T-helper 2 cell treated with Interferon-gamma antibody and Interleukin-4, amounts not matched to agents 5 μg/mL and 100 μg/mL, for 36 hours (primary cell): ENCODE measurements at places on chromosomes 5 and 9.

- no peak for DNase-seq
These were observed 509 bp downstream of the LVRN start for GRCh38 chr5:115962565-115963402.

- no peak for DNase-seq
These were observed 16.7 kb upstream of the TERT start for GRCh38 chr5:1311439-1312055.

- DNase-seq, result peak; percentile 66
These were observed at the start of gene TRIM14 for GRCh38 chr9:98118640-98119601. TRIM14 (minus strand) TSS chr9:98119222; CDS start chr9:98119188, 34 bp downstream.

GRCh38 chr5:158514986-158515359 lies 584.7 kb downstream of the EBF1 start:
- DNase-seq, result no peak

GRCh38 chr9:115063058-115063845 lies 54.7 kb downstream of the TNC start:
- no peak for DNase-seq

DNA sequence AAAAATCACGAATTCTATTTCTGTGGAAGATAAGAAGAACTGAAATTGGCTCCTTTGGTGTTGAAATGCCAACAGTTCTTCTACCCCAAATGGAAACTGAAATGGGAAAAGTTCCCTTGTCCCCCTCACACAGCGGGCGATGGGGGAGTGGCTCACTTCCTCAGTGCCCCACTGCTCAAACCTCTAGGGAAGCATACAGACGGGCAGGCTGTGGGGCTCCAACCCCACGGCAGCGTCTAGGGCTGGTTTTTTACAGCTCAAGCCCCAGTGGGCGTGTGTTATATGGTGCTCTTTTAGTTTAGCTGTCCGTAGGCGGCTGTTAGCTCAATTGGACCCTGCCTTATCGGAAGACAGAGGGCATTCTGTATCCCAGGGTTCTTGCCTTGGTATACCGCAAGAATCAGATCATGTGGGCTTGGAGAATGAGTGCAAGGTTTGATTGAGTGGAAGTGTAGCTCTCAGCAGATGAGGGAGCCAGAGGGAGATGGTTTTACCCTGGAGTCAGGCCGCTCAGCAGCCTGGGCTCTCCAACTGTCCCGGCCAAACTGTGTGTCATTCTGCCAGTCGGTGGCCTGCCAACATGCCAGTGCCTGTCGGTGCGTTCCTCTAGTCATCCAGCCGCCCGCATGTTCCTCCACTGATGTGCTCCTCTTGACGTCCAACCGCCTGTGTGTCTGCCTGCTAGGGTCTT lies 166.3 kb upstream of the ZNF608 start:
- no peak for DNase-seq

GRCh38 chr9:113636693-113637092 lies 173.2 kb downstream of the RGS3 start:
- no peak for DNase-seq

GRCh38 chr9:127778280-127779135 lies at the start of gene SH2D3C:
SH2D3C (minus strand) TSS chr9:127778666; CDS start chr9:127778627, 39 bp downstream.
- DNase-seq, result no peak

- no peak for DNase-seq
These were observed 268.2 kb downstream of the TMEM167A start for GRCh38 chr5:82808960-82809359.

DNA sequence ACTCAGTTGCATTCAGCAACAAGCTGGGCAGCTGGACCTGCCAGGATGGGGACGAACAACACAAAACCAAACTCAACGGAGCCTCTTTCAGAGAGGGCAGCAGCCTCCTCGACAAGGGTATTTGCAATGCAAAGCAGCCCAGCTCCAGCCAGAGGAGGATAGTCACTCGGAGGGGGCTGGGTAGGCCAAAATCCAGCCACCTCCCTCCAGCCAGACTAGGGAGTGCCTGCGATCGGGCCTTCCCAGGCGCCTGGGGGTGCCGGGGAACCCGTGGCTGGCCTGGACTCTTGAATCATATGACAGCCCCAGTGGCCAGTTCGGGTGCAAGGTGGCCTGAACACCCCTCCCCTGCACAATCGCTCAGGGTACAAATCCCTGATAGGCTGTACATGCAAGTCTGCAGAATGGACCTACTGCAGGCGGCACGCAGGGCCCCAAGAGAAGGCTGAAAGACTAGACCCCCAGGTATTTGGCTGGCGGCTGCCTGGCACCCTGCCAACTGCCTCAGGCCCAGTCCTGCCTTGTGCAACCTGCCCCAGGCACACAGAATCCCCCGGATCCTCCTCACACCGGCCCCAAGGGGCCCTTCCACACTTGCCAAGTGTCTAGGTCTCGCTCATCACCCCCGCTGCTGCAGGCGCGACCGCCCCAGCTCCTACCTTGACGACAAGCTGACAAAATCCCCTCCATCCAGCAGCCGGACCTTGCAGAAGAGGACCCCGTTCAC lies 1.3 kb downstream of the EEIG1 start:
- no peak for DNase-seq

DNA sequence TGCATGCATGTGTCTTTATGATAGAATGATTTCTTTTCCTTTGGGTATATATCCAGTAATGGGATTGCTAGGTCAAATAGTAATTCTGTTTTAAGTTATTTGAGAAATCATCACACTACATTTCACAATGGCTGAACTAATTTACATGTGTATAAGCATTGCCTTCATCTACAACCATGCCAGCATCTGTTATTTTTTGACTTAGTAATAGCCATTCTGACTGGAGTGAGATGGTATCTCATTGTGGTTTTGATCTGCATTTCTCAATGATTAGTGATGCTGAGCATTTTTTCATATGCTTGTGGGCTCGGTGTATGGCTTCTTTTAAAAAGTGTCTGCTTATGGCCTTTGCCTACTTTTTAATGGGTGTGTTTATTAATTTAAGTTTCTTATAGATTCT lies 102.3 kb upstream of the CCDC112 start:
- DNase-seq, result no peak

DNA sequence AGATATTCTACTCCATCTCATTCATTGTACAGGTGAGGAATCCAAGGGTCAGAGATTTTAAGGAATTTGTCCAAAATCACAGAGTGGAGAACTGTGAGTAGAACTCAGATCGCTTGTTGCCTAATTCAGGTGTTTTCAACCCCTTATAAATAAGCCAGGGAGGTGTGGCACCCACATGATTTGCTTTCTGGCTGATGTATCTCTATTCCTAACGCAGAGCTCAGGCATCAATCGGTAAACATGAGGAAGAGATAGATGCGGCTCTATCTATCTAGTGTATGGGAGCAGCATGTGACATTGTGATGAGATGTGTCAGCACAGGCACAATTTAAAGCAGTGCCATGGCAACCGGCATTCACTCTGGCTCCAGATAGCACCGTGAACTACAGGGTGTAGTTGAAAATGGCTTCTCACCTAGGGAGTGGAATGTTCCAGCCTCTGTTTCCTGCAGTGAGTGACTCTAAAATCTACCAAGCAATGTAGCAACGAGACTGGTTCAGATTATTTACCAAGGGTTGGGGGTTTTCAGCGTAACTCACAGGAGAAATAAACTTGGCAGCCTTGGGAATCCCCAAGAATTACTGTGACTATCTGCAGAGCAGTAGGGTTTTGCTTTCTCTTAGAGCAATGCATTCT lies 53.4 kb upstream of the SUB1 start:
- peak; percentile 57 for DNase-seq

GRCh38 chr9:101832486-101832885 lies 94.0 kb upstream of the GRIN3A start:
- DNase-seq, result no peak

- DNase-seq, result no peak
These were observed 1.5 kb upstream of the RNF145 start for GRCh38 chr5:159210846-159211245.

DNA sequence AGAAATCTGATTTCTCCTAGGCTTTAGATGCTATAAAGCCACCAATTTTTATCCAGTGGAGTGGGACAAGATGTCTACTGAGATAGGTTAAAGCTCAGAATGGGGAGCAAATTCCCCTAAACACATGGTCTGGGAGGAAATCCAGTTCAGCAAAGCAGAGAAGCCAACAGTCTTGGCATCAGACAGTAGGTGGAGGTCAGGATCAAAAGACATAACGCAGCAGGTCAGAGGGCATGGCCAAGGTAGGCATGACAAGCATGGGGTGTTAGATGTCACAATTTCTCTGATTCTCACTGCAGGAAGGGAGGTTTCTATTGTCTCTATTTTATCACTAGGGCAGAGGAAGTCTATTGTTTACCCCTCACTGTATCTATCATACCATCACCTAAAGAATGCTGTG lies 288.2 kb downstream of the ACTL7B start:
- DNase-seq, result no peak

DNA sequence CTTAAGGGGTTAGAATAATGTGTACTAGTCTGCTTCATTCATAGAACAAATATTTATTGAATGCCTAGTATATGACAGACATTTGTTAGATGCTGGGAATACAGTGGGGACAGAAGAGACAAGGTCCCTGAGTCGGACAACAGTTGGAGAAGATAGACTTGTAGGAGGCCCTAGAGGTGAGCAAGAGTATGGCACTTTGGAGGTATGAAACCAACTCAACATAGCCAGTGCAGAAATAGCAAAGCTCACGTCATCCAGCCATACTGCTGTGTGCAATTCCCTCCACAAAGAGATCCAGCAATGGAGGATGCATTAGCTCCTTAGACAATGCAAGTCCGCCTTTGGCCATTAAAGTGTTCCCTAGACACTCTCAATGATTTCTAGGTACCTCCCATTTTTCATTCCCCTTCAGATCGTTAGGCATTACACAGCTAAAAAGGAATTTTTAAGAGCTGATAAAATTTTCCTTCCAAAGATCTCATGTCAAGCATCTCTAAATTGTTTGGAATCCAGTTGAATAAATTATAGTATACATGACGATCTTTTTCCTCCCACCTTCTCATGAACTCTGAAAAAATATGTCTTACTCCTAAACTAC lies 1949.6 kb upstream of the WWC1 start:
- DNase-seq, result no peak

- DNase-seq, result no peak
These were observed 100.7 kb upstream of the TUT7 start for GRCh38 chr9:86454701-86455615.
